ENCODE measurements at places on chromosomes 2 and 18.

DNA sequence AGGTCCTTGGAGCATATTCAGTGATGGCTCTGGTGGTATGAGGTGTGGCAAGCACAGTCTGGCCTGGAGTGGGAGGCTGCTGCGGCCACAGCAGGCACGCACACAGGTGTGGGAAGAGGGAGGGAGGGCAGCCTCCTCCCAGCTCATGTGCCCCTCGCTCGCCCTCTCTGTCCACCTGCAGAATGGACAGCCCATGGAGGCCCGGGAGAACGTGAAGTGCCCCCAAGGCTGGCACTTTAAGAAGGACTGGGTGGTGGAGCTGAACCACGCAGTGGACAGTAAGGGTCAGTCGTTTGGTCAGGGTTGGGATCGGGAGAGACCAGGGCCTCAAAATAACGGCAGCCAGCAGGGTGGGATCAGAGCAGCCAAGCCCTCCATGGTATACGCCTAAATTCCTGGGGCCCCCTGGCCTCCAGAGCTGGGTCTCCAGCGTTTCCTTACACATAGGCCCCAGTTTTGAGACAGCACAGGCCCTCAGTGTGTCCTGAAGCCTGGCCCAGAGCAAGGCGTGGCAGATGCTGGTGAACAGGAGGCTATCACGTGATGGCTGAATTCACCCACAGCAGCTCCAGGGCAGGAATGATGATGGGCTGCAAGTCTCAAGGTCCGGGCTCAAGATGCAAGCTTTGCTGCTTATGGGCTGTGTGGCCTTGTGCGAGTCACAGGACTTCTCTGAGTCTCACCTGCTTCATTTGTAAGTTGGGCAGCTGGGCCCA, 47.9 kb downstream of the FER1L5 start:
- DNase-seq, result no peak

DNA sequence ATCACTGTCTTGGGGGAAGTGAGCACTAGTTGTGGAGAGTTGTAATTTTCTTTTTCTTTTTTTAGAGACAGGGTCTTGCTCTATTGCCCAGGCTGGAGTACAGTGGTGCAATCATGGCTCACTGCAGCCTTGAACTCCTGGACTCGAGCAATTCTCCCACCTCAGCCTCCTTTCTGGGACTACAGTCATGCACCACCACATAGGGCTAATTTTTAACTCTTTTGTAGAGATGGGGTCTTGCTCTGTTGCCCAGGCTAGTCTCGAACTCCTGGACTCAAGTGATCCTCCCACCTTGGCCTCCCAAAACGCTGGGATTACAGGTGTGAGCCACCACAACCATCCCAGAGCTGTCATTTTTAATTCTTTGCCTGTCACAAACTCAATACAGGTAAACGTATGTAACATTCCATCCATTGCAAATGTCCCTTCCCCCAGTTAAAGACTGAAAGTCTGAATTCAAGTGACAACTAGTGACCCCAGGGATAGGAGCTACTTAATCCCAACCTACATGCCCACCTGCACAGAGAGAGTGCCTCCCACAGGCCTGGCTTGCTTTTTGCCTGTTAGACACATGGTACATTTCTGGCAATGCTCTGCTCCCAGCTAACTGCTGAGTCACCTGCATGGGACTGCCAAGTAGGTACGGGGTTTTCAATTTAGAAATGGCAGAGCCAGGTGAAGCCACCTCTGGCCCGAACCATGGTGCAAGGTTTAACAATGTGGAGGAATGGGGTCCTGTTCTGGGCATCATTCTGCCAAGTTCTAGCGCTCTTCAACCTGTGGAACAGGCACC, 60.6 kb downstream of the CYB5A start:
- DNase-seq, result no peak

GRCh38 chr2:73700661-73701447, 36.3 kb downstream of the TPRKB start:
- no peak for DNase-seq

GRCh38 chr2:16671760-16672159, 6.1 kb upstream of the CYRIA start:
- no peak for DNase-seq

- no peak for DNase-seq
These were observed 117.4 kb upstream of the EPB41L3 start for GRCh38 chr18:5661179-5661578.

DNA sequence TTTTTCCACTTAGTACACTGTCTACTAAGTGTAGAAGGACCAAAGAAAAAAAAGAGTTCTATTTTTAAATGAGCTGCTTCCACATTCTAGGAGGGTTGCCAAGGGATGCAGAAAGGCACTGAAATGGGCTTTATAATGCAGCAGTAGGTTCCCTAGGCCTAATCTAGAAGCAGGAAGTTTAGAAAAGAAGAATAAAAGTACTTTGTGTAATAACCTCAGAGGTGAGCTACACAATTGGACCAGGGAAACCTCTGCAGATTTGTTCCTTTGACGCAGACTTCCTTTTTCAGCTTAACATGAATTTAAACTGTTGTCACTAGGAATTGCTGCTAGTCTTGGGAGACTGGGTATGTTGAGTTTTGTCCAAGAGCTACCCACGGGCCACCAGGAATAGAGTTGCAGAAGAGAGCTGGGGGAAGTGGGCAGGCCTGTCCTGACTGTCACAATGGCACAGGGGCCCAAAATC, 34.6 kb upstream of the RAB1A start:
- DNase-seq, result no peak

- no peak for DNase-seq
These were observed 29.8 kb downstream of the TMEM200C start for GRCh38 chr18:5865521-5865920.

GRCh38 chr18:25604894-25605597, 253.1 kb upstream of the ZNF521 start:
- DNase-seq, result no peak

DNA sequence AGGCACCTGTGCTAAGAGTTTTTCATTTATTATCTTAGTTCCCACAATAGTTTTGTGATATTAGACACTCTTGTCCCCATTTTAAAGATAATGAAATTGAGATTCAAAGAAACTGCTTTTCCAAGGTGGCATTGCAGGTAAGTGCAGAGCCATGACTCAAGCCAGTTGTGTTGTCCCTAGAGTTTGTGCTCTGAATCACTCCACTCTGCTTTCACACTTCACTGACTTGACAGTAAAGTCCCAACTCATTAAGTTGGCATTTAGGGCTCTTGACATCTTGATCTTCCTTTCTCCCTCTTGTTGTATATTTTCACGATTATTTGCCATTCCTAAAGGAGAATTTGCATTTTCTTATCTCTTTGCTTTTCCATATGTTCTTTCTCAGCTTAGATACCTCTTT, 114.3 kb downstream of the DIS3L2 start:
- no peak for DNase-seq

GRCh38 chr2:120793682-120794403, 58.2 kb downstream of the GLI2 start:
- DNase-seq, result no peak

DNA sequence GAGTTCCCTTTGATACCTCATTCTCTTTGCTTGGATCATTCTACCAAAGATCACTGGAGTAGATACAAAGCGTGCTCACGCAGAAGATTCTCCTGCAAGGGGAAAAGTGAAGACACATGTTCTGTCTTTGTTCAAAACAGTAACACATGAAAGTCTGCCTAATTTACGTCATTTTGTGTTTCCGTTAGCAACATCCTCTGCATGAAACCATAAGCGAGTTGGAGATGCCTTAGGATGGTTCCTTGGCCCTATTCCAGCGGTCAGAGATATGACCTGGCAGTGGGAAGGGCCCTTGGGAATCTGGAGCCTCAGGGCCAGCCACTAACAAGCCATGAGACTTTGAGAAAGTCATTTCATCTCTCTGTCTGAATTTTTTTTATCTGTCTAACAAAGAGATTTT, 180.9 kb upstream of the TWIST2 start:
- no peak for DNase-seq

DNA sequence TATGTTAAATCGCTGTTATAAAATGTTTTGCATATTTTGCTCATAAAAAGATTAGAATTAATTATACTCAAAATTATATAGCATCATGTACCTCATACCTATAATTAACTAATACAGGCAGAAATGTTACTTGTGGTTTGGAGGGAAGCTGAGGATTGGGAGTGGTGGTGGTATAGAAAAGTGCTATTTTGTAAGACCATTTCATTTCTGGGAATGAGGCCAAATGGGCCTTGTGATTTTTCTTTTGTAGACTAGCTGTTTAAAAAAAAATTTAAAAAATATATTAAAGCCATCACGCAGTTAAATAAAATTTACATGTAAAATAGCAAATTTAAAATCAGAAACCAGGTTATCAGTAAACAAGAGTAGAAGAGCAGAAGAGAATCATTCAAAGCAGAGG, 560.8 kb upstream of the FAM98A start:
- DNase-seq, result no peak

GRCh38 chr18:65746936-65747335, 3.9 kb upstream of the CDH7 start:
- no peak for DNase-seq

- no peak for DNase-seq
These were observed 80.8 kb upstream of the L3MBTL4 start for GRCh38 chr18:6495536-6495935.

DNA sequence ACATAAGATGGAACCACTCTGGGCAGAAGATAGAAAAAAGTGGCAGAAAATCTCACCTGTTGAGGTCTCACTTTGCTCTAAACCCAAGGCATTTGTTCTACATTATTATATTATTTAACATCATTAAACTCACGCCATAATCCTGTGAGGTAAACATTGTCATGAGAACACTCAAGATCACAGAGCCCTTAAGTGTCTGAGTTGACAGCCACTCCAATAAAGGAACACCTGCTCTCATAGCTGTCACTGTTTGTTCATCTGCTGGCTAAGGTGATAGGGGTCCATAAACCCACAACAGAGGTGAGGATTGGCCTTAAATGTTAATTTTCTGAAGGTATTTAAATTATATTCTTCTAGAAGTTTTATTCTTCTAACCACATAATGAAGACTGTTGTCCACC, 439.7 kb downstream of the RIT2 start:
- DNase-seq, result no peak

GRCh38 chr2:42562474-42563144, 5.8 kb upstream of the MTA3 start:
- no peak for DNase-seq
